GM18507 (cell line): ENCODE measurements at places on chromosomes 6 and 20.
A peak's percentile ranks its signal among the peaks of the same experiment; 100 is the strongest.

DNA sequence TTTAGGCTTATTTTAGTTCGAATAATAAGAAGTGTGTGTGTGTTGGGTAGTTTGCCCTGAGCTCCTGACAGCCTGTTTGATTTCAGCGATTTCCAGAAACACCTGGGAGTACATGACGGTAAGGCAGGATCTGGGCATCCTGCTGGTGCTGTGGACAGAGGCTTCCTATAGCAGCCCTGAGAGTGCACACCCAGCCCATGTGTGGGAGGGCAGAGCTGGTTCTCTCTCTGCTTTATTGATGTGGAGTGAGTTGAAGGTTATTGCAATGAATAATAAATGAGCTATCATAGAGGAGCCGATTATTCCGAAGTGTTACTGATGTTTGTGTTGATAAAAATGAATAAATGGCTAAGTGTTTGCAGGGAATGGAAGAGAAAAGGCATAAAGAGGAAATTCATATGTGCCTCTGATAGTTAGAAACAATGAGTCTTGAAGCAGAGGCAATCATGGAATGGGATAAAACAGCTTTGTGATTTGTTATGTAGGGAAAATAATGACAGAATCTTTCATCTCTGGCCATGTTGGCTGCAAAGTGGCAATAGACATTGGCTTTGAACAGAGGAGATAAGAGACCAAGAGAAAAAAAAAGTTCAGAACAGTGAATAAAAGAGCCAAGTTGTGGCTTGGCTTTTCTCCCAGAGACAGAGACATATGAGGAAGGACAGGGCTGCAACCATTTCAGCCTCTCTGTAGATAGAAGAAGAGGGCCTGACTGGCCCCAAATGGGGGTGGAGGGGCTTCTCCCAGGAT lies 166.2 kb upstream of the CHD6 start:
- no peak for DNase-seq

GRCh38 chr6:43798688-43799444 lies 28.9 kb downstream of the VEGFA start:
- no peak for DNase-seq

GRCh38 chr20:48855046-48855445 lies 27.2 kb upstream of the PREX1 start:
- no peak for DNase-seq

DNA sequence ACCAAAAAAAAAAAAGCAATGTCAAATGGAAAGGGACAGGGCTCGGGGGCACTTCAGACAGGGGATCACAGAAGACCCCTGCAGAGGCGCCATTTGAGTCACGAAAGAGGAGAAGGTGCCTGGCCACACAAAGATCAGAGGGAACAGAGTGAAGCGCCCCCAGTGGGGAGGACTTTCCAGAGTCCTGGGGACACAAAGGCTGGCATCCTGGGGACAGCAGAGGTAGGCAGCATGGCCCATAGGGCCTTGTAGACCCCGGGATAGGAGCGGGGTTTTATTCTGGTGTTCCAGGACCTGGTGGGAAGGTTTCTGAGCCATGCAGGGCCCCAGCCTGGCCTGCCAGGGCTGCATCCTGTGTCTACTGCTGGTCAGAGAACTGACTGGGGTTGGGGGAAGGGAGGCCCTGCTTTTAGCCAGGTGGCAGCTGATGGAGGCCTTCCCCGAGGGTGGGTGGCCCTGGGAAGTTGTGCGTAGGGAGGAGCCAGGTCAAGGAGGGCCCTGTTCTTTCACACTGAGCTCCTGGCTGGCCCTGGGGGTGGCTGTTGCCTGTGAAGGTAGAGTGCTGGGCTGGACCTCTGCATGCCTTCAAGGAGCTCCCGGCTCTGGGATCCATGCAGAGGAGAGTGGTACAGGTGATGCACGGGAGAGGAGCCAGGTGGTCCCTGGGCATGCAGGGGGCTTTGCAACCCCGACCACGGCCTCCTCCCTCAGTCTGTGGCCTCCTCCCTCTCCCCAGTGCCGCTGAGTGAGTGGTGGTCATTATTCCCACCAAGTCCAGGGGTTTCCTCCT lies 117.9 kb downstream of the CDH4 start:
- no peak for DNase-seq

GRCh38 chr6:16196984-16197546 lies 41.3 kb upstream of the GMPR start:
- no peak for DNase-seq

- DNase-seq, result peak; percentile 49
These were observed 186.9 kb upstream of the UST start for GRCh38 chr6:148559848-148560433.

DNA sequence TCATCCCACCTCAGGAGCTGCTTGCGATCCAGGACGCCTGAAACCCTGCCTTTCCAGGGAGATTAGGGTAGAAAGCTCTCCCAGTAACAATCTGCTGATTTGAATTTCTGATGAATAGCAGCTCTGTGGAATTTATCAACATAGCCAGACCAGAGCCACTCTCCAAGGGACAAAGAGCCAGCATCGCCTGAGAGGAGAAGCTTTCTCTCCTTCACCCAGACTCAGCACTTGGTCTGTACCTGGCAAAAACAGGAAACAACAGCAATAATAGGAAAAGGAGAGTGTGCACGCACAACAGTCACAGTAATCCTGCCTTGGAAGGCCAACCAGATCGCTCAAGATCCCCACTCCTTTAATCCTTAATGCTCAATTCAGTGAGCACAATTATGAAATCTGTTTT lies 22.3 kb upstream of the ROS1 start:
- DNase-seq, result no peak

GRCh38 chr6:134735461-134735860 lies 214.4 kb downstream of the ALDH8A1 start:
- DNase-seq, result no peak

DNA sequence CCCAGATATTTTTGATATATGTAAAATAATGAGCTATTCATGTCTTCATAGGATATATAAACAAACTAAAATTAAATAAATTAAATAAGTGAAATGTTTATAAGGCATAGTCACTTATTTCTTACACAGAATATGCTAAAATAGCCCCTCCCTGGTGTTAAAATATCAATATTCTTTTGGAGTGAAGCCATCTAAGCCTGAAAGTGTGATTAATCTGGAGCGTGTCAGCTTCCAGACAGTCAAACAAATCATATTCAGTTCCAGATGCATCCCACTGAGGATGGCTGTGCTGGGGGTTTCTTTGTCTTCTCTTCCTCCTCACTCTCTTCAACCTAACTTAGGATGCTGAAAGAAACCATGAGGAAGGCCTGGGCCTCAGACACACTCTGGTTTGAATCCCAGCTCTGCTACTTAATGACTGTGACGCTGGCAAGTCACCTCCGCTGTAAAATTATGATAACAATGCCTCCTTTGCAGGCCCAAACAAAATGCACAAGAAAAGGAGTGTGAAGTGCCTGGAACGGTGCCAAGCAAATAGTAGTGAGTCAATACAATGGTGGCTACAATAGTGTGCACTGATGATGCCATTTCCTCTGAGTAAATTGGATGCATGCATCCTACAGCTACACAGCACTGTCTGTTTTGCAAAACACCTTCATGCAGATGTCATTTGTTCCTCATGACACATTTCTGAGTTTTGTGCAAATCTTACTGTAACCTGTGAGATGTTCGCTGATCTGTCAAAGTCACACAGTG lies 161.4 kb downstream of the FOXC1 start:
- no peak for DNase-seq

GRCh38 chr6:89111933-89112332 lies 5.9 kb downstream of the SRSF12 start:
- no peak for DNase-seq

- no peak for DNase-seq
These were observed 171.7 kb downstream of the WDR27 start for GRCh38 chr6:169529931-169530751.

DNA sequence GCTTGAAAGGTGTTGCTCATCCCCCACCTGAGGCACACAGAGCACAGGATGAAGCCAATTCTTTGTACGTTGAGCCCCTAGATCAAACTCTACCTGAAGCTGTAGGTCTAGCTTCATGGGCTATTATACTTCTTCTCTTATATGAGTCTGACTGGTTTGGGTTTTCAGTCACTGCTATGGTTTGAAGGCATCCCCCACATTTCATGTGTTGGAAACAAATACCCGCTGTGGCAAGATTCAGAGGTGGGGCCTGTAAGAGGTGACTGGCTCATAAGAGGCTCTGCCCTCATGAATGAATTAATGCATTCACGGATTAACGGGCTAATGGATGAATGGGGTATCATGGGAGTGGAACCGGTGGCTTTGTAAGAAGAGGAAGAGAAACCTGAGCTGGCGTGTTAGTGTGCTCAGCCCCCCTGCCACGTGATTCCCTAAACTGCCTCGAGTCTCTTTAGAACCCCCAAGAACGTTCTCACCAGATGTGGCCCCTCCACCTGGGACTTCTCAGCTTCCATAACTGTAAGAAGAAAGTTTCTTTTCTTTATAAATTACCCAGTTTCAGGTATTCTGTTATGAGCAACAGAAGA lies 39.2 kb downstream of the PREX1 start:
- peak; percentile 44 for DNase-seq

- DNase-seq, result no peak
These were observed 111.8 kb downstream of the MAP7 start for GRCh38 chr6:136438441-136438840.

GRCh38 chr6:36979347-36979742 lies 6.7 kb downstream of the MTCH1 start:
- DNase-seq, result no peak

DNA sequence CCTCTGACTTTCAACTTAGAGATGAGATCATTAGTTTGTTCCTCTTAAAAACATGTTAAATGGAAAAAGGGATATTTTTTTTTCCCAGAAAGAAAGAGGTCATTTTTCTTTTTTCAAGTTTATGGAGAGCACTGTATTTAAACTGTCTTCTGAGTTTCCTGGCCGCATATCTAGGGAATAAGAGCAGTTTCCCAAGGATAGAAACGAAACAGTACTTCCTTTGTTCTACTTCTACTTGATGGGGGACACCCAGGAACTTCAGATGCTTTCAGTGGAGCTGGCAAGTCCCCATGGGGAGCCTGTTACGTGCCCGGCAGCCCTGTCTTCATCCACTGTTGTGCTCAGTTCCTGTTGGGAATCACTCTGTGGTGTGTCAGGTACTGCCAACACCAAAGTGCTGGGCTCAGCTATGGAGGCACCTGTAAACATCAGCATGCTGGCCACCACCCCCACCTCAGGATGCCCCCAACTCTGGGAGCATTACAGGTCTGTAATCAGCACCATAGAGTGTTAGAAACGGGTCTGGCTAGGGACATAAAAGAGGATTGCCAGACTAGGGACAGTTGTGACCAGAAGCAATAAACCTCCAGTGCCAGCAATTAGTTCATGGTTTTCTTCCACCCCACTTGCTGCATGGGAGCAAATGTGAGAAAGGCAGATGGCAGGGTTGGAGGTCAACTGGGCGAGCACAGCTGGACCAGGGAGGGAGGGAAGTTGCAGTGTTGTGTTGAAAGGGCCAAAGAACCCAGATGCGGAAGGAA lies 221.7 kb upstream of the ECI2 start:
- no peak for DNase-seq

- no peak for DNase-seq
These were observed 273.0 kb downstream of the PKHD1 start for GRCh38 chr6:51814418-51814817.

- no peak for DNase-seq
These were observed 7.0 kb downstream of the TAGAP start for GRCh38 chr6:159037756-159038290.

DNA sequence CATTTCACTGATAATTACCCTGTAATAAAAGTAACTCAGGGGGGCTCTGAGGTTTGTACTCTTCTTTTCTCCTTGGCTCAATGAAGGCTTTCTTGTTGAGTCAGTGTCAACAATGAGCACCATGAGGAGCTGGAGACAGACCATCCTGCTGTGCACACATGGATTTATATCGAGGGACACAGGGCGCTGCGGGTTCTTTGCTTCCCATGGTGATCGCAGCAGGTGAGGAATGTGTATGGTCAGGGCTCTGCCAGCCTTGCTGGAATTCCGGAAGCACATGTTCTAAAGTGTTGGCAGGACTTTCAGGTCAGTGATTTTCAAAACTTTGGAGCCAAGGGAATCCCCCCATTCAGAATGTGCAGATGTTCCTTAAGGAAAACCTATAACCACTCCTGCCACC lies 27.1 kb downstream of the SMOC2 start:
- DNase-seq, result no peak

GRCh38 chr6:136600818-136601217 lies 50.6 kb upstream of the MAP7 start:
- no peak for DNase-seq
